ENCODE measurements at places on chromosomes 1 and 21.

GRCh38 chr1:110259770-110260169 lies 49.7 kb downstream of the KCNC4 start:
- no peak for DNase-seq

DNA sequence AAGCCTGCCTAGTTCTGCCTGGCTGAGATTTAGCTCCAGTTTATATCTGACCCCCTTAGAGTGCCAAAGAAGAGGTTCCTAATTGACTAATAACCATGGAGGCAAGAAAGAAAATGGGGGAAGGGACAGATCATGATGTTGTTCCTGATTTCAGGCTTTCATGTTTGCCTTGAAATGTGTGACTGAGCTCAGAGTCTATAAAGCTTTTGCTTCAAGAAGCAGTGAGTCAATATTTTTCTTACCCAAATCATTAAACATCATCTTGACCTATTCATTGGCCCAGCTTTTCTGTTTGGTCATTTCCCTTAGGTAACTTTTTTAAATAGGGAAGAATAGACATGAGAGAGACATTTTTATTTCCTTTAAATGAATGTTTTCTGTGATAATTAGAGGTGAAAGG lies 55.9 kb downstream of the HHAT start:
- DNase-seq, result no peak

DNA sequence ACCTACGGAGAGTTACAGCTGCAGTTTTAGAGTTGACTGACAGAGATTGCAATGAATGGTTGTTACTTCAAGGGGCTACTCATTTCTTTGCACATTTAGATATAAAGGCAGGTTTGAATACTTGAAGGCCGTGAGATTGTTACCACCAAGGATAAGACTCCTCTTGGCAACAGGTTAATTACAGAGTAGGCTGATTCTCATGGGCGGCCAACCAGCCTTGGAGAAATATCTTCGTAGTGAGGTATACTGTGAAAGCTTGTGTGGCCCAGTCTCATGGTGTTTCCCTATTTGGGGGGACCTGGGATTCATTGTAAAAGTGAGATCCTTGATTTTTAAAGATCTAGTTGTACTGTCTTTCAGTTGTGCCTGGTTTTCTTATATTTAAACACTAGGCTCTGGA lies 103.2 kb upstream of the OLFM3 start:
- DNase-seq, result no peak

DNA sequence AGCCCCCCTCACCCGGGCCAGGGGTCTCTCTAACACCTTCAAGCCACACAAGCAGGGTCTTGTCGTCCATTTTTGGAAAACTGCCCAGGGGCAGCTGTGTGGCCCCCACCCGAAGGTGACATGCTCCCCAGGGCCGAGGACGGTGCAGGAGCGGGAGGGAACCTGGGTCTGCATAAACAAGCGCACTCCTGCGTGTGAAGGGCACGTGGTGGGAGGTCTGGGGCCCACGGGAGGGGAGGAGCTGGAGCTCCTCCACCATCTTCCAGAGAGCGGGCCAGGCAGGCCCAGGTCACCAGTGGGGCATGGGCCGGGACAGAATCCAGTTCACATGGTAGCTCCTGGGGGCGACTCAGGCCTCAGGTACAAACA lies 16.5 kb downstream of the CFAP74 start:
- DNase-seq, result no peak

- DNase-seq, result peak; percentile 71
Measured at GRCh38 chr1:168535536-168535935, 8.3 kb downstream of the XCL2 start.

DNA sequence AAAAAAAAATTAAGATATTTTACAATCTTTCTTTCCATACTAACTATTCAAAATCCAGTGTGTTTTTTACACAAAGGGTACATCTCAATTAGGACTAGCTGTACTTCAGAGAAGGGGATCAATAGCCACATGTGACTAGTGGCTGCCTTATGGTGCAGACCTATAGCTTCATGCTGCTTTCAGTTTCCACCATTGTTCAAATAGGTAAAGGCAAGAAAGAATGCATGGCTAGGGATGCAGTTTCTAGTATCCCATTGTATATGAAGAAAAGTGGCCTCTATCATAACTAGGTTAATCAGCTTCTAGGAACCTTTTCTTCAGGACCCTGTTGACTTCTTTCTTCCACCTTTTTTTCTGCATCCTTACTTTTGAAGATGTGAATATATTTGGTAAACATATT lies 35.7 kb downstream of the OSBPL9 start:
- no peak for DNase-seq

DNA sequence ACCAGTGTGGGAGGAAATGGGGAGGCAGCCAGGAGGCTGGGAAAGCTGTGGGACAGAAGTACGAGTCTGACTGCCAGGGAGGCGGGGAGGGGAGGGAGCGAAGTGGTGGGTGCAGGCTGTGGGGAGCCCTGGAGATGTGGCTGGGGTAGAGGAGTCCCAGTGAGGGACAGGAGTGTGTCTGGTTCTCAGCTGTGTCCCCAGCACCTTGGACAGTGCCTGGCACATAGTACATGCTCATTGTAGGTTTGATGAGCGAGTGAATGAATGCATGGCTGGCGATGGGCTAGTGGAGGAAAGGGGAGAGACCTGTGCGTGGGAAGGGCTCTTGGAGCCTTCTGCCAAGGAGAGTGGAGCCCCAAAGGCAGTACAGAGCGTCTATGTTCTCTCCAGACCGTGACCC lies 104.1 kb downstream of the SIK1 start:
- no peak for DNase-seq

- DNase-seq, result no peak
Measured at GRCh38 chr1:3642919-3643675, 6.8 kb downstream of the WRAP73 start.

DNA sequence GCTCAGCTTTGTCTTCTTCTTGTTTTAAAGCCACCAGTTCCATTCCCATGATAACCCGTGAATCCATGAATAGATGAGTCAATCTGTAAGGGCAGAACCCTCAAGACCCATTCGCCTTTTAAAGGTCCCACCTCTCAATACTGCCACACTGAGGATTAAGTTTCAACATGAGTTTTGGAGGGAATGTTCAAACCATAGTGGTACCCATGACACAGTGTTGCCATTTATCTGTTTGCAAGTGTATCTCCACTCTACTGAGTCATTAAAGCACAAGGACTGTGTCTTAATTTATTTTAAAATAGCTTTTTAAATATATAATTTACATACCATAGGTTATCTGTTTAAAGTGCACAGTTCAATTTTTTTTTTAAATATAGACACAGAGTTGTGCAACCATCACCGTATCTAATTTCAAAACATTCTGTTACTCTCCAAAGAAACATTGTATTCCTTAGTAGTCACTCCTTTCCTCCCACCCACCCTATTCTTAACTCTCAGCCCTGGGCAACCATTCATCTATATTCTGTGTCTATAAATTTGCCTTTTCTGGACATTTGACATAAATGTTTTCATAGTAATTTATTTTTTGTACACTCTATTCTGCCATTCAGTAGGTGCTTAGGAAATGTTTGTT lies 4.8 kb upstream of the IL24 start:
- no peak for DNase-seq

DNA sequence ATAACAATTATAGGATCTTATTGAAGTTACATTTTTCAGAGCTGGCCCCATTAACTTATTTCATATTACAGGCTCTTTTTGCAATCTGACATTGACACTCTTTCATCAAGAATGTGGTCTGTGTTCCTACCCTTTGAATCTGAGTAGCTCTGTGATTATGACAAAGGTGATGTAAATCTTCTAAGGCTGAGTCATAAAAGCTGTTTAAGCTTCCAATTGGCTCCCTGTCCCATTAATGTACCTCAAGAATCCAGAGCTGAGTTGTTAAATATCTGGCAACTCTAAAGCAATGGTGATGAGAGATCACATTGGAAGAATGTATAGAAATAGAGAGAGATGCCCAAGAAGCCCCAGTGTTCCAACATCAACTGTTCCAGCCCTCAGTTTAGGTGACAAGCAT lies 178.5 kb upstream of the DEPDC1 start:
- DNase-seq, result no peak

DNA sequence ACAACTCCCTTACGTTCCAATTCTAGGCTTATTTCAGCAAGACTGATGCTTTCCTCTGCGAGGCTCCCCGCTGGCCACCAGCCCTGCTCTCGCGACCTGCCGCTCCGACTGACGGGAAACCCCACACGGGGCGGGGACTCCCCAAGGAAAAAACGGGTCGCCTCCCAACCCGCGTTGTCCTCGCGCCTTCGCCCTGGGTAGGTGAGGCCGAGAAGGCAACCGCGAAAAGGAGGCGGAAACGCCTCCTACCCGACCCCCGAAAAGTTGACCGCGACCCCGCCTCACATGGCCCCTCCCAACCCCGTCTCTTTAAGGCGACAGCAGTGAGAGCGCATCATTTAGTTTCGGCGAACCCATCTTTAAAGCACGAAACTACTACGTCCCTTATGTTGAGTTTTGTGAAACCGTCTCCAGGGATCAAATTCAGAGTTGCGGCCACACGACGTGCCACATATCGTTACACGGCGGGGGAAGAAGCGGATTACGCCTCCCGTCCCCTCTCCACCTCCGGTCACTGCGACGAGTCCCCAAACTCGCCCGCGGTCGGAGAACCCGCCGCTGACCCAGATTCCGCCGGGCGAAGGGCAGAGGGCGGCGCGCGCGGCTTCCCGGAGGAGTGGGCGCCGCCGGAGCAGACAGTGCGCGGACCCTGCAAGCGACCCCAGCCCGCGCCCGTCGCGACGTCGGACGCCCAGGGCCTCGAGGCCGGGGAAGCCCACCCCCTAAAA lies 1.2 kb downstream of the ANP32E start:
- DNase-seq, result peak; percentile 91

DNA sequence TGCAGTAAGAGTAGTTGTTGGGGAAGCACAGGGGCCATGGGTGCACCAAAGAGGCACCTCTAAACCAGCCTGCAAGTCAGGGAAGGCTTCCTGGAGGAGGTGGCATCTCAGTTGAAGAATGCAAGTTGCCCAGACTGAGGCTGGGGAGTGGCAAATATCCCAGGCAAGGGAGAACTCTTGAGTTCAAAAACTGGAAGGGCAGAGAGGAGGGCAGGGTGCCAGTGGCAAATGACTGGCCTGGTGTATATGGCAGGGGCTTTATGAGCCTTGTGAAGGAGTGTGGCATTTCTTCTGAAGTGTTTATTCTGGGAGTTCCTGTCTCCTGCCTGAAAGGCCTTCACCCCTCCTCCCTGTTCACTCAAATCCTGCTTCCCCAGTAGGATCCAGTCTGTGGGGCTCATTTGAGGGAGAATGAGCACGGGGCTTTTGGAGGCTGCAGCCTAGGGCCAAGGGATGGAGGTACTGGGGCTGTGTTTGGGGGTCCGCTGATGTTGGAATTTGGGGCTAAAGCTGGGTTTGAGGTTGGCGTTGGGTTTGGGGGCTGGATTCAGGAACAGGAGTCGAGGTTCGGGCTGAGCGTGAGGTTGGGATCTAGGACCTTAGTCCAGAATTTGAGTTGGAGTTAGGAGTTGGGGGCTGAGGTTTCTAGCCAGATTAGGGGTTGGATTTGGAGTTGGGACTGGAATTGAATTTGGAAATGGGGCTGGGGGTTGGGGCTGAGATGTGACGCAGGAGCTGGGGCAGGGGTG lies at the start of gene TMEM125:
Gene TMEM125, plus strand, starts transcription at position 357 of the 749 bp plus-strand sequence. CDS start 2,740 bp downstream, outside the sequence.
- DNase-seq, result no peak

DNA sequence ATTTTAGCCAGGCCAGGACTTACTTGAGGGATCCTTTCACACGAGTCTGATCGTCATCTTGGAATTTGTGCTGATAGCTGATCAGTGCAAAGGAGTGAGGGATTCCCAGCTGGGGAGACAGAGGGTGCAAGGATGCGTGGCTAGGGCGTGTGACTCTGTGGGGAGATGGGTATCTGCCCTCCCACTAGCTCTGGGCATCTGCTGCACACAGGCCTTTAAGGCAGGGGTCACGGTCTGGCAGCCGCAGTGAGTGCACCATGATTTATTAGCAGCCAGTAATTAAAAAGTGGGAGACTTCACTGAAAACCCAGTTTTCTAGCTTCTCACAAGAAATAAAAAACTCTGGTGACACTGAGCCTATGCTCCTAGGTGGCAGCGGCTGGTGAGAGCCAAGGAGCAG lies 20.4 kb downstream of the THAP3 start:
- DNase-seq, result no peak

GRCh38 chr1:173507847-173508209 lies 30.7 kb downstream of the PRDX6 start:
- no peak for DNase-seq

- DNase-seq, result no peak
Measured at GRCh38 chr1:58837886-58838285, 54.0 kb upstream of the JUN start.

DNA sequence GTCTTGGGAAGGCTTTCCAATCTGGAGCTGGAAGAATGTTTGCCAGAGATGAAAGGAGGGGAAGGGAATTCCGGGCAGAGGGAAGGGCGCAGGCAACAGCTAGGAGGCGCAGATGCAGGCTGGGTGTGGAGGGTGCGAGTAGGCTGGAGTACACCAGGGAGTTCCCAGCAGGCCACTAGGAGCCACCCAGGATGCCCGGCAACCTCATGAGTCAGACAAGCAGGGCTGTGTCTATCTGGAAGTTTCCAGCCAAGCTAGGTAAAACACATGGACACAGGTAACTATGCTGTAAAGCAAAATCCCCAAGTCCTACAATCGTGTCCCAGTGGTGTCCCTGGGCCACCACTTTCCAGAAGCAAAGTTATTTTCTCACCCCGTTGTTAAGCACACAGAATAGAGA lies 990 bp upstream of the NBL1 start:
- no peak for DNase-seq

DNA sequence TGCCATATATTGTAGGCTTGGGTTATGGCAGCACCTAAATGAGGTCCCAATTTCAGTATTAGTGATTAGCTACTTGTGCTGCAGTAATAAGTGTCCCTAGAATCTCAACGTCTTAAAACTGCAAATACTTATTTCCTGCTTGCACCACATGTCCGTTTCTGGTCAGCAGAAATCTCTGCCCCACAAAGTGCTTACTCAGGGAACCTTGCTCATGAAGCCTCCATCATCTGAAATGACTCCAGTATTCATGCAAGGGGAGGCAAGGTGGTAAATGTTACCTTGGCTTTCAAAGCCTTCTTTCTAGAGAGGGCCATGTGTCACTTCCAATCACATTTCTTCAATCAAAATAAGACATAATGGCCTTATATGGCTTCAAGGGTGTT lies 274.2 kb upstream of the KAZN start:
- DNase-seq, result no peak

DNA sequence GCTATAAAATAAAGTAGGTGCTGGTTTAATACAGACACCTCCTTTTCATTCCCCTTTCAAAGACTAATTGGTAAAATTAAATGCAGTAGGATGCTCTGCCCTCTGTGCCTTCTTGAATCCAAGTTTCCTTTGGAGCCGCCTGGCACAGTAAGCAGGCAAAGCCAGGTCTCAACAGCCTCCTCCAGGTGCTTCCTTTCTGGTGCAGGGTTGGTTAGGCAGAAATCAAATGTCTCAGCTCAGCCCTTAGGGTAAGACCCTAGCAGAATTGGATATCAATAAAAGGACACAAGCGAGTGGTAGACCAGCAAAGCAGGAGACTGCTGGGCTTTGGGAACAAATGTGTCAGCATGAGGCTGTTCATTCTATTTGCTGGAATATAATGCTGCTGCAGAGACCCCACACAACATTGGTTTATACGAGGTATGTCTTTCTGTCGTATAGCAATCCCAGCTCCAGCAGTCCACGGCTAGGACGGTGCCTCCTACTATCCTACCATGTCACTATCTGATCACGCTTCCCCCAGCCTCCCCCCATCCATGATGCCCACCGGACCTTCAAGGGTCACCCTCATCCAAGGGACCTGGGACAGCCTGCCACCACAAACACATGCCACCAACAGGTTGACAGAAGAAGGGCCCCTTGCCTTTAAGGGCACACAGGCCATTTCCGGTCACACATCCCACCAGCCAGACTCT lies 58.4 kb downstream of the CAPN2 start:
- DNase-seq, result no peak
